ENCODE measurements at places on chromosomes 4 and X. TPM values are rescaled to one million over a fixed set of nuclear protein-coding genes. Genes with fewer than 3 reads are reported as not detected.

TSPAN6 gene
- total RNA-seq, result 39.5 TPM

KLB gene
- not detected for total RNA-seq

FGG gene
- not detected for total RNA-seq

FGFRL1 gene
- total RNA-seq, result 43.6 TPM

PAGE2 gene
- not detected for total RNA-seq

KCNE5 gene
- total RNA-seq, result not detected

GPR50 gene
- not detected for total RNA-seq

TMEM150C gene
- 2.9 TPM for total RNA-seq

HGFAC gene
- total RNA-seq, result not detected

SORBS2 gene
- total RNA-seq, result 20.3 TPM

MAGEC2 gene
- not detected for total RNA-seq

NAA11 gene
- not detected for total RNA-seq

MXRA5 gene
- 0.07 TPM for total RNA-seq

VCX3B gene
- total RNA-seq, result not detected

ARHGAP24 gene
- total RNA-seq, result 9.9 TPM

PABPC1L2B gene
- not detected for total RNA-seq

PGK1 gene
- total RNA-seq, result 729 TPM

UGT2B15 gene
- not detected for total RNA-seq

TRIM60 gene
- not detected for total RNA-seq

ZNF157 gene
- 0.07 TPM for total RNA-seq

CFAP47 gene
- total RNA-seq, result not detected

UGT2A2 gene
- total RNA-seq, result not detected

CFAP299 gene
- total RNA-seq, result not detected

TLR10 gene
- not detected for total RNA-seq

CASK gene
- 22.9 TPM for total RNA-seq

POF1B gene
- total RNA-seq, result not detected

PAK3 gene
- total RNA-seq, result 4.5 TPM

RAB39B gene
- total RNA-seq, result 0.36 TPM

TREX2 gene
- total RNA-seq, result not detected

LETM1 gene
- 65.4 TPM for total RNA-seq

ADRA2C gene
- total RNA-seq, result not detected

PAGE5 gene
- total RNA-seq, result not detected

IL2RG gene
- total RNA-seq, result not detected

PDHA1 gene
- total RNA-seq, result 147 TPM

PPARGC1A gene
- 1.4 TPM for total RNA-seq

DCAF12L2 gene
- total RNA-seq, result 0.06 TPM

NWD2 gene
- total RNA-seq, result not detected

GPR78 gene
- not detected for total RNA-seq

BMP3 gene
- not detected for total RNA-seq

IL21 gene
- not detected for total RNA-seq

MAGEA2 gene
- total RNA-seq, result not detected

IGSF1 gene
- 0.29 TPM for total RNA-seq

RNF175 gene
- 2.3 TPM for total RNA-seq

MID2 gene
- total RNA-seq, result 6.1 TPM

PNPLA4 gene
- 9.2 TPM for total RNA-seq

GPR173 gene
- 2.2 TPM for total RNA-seq

AWAT2 gene
- not detected for total RNA-seq

SPANXC gene
- total RNA-seq, result not detected

SLAIN2 gene
- 42.8 TPM for total RNA-seq

Measured in epithelial cell of proximal tubule (primary cell).